ENCODE measurements at places on chromosomes 6 and 20.

DNA sequence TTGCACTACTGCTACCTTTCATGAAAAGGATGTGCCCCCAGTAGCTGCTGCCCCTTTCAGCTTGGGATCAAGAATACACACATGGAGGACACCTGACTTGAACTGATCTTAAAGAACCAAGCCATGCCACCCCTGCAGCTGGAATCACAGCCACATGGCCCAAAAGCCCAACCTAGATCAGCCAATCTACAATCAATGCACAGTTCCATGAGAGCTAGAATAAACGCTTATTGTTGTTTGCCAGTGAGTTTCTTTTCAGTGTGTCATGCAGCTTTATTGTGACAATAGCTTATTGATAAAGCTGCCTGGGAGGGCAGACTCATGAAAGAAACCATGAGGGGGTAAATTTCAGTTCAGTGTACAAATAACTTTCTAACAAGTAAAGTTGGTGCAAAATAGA lies 397.7 kb downstream of the PTPRT start:
- DNase-seq, result no peak

- no peak for DNase-seq
Observed at GRCh38 chr6:163405412-163406309, 8.9 kb upstream of the QKI start.

DNA sequence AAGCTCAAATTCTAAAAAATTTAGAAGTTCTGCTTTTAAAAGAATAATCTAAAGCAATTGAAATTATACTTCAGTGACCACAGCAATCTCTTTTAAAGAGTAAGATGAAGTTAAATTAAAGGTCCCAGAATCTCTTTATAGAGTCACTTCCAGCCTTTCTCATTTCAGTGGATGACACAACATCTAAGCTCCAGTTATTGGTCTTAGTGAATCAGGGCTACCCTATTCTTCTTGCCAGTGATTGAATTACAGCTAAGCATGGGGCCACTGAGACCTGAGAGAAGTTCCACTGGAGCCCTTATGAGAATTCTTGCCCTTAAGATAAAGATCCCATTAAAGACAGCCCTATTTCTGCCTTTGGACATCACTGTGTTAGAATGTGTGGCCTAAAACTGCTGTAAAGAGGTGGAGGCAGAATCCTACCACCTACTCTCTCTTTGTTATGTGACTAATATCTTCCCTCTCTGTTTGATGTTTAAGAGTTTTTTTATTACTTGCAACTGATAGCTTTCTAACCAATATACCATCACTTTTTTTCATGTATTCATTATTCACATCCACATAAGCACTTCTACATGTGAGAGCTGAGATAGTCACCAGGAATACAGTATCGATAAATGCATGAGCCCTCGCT lies 128.6 kb downstream of the UNC5CL start:
- no peak for DNase-seq

DNA sequence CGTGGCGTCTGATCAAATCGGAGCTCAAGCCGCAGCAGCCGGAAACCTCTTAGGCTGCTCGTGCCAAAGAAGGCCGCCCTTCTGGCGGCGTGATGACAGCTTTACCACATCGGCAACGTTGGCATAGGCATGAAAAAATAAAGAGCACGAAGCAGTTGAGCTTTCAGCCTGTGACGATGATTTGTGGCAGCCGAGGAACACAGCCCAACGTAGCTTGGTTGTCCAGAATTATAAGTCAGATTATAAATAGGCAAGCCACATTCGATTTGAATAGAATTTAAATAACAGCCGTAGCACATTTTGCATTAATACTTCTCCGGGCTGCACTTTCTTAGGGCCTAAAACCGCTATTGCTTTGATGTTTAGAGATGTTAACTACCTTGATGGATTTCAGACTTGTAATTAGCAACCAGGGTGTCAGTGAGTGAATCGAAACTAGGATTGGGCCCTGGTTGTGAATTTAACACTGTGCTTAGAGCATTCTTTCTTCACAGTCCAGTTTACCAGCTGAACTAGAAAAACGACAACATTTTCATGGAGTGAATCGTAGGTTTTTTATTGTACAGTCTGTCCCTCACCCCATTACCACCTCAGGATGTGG lies 864 bp upstream of the BCLAF1 start:
- peak; percentile 41 for DNase-seq

GRCh38 chr6:166949528-166950442 lies 6.6 kb downstream of the RNASET2 start:
- no peak for DNase-seq

- DNase-seq, result no peak
Observed at GRCh38 chr6:96465321-96465903, 56.2 kb upstream of the UFL1 start.

GRCh38 chr6:165308926-165309731 lies at the start of gene C6orf118:
TSS of gene C6orf118 (minus strand) at chr6:165309605. CDS start at chr6:165309586, 19 bp downstream.
- DNase-seq, result no peak

GRCh38 chr6:143692696-143693095 lies 14.9 kb downstream of the PHACTR2 start:
- DNase-seq, result no peak

GRCh38 chr20:22226849-22227700 lies 357.3 kb downstream of the FOXA2 start:
- DNase-seq, result no peak

DNA sequence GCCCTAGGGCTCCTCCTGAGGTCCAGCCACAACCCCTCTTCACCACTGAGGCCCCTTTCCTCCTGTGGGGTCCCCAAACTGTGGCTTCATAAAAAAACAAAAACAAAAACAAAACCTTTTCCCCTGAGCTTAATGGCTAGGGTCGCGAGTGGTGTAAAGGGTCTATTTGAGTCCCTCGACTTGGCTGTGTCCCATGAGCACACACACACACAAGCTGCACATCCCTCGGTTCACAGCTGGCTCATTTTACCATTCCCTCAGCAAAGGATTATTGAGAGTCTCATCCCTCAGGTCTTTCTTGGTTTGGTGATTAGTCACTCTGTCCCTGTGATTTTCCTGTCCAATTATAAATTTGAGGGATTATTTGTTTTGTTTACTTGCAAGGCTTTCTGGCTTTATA lies 206.1 kb upstream of the SASH1 start:
- DNase-seq, result no peak

- DNase-seq, result no peak
Observed at GRCh38 chr20:17571153-17571527, 1.3 kb downstream of the DSTN start.

GRCh38 chr6:66851930-66852329 lies 1144.9 kb upstream of the EYS start:
- no peak for DNase-seq

DNA sequence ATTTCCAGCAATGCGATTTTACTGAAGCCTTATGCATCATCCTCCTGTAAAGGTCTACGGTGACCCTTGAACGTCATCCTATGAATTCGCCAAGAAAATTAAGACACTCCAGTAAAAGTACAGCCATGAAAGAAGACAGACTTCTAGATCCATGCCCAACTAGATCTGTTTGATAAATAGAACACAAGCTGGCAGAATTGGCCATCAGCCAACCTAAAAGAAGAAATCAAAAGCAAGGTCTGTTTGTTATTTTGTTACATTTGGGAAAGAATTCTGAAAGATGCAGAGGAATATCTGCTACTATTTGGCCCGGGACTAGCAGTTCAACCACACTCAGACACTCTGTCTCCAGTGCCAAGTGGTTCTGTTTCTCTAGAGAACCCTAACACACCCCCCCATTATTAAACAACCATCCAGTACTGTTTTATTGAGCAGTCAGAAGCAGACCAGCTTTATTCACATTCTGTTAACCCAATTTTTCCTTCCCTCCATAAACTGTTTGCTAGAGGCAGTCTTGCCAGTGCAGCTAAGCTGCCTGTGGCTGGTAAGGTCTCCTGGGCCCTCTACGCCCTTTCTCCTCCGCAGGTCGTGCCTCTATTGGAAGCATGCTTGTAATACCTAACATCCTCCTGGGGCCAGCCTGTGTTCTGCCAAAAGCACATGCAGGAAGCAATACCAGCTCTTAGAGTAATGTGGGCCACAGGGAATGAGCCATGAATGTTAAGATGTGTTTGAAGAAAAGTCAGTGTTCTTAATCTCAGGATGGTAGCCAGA lies 30.7 kb downstream of the LY86 start:
- DNase-seq, result no peak

DNA sequence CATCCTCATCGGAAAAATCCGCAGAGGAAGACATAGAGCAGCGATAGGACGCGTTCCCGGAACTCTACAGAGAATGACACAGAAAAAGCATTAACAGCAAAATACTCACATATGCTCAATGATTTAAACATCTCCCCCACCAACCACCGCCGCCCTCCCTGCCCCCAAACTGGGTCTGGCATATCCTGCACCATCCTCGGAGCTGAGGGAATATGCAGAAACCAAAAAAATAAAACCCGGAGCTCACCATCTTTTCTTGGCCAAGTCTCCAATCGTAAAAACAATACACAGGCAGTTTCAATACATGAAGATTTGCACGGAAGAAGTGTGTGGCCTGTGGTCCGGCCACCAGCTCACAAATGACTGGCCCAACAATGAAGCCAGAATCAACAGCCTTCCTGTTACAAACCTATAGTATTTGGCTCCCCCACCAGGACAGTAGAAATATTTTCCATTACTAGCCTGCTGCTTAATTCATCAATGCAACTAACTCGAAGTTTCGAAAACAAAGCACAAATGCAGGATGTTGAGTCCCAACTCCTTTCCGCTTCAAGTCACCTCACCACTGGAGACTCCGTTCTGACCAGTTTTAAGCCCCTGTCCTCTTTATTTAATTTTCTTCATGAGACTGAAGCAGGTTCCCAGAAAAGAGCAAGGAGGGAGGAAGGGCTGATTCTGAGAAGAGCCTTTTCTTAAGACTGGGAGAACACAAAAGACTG lies 103.2 kb upstream of the BEND6 start:
- DNase-seq, result no peak

- DNase-seq, result no peak
Observed at GRCh38 chr6:163985710-163986109, 571.2 kb downstream of the QKI start.

GRCh38 chr6:71106276-71106675 lies 149.4 kb upstream of the B3GAT2 start:
- no peak for DNase-seq

GRCh38 chr6:34556031-34556471 lies at the start of gene SPDEF:
TSS of gene SPDEF (minus strand) at chr6:34556329. CDS start at chr6:34544455, 11,874 bp downstream.
- DNase-seq, result no peak

GRCh38 chr6:157848693-157849092 lies 25.6 kb downstream of the SNX9 start:
- no peak for DNase-seq

- no peak for DNase-seq
Observed at GRCh38 chr20:62505337-62506045, 29.7 kb upstream of the GATA5 start.

- peak; percentile 50 for DNase-seq
Observed at GRCh38 chr6:3410385-3411360, 46.2 kb downstream of the SLC22A23 start.

DNA sequence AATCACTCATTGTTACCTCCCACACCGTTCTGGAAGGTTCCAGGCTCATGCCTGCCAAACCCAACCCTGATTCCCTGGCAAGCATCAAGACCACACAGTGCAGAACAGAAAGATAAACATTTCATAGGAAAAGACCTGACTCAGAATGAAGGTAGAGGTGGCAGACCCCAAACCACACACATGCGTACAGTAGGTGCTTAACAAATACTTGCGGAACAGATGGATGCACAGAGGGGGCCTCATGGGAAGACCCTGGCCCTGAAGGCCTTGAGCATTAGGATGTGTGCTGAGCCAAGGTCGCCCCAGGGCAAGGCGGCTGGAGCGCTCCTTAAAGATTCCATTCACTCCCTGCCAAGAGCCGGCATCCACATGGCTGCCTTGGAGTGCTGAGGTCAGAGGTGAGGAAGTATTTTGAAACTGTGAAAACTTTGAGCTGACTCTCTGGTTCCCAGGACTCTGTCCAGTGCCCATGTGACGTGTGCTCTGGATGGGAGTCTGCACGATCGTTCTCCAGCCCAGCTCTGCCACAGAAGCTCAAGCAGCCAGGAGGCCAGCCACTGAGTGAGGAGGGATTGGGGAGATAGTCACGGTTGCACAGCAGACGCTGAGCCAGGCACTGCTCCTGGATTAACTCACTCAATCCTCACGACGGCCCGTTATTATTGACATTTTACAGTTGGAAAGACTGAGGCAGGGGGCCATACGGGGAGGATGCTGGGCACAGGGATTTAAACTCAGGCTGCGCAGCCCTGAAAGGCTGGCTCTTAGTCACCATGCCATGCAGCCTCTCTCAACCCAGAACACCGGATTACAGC lies 65.5 kb upstream of the AFDN start:
- DNase-seq, result no peak

GRCh38 chr20:60000271-60001042 lies 42.2 kb downstream of the CDH26 start:
- DNase-seq, result no peak

GRCh38 chr6:31702405-31702818 lies 712 bp downstream of the ABHD16A start:
- DNase-seq, result peak; percentile 7

DNA sequence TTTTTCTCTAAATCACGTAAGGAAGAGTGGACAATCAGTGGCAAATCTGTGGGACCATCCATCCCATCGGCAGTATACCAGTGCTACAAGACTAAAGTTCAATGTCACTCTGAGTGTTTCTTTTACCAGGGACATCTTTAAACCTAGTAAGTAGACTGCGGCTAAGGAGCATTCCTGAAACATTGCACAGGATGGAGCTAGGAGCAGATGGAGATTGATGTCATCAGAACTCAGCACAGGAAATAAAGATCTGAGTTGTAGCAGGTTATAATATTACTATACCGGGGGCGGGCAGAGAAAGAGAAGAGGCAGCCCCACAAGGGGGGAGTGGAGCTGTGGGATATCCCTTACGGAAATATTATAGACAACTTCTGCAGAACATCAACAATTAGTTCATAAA lies 162.1 kb downstream of the MTFR2 start:
- no peak for DNase-seq

- no peak for DNase-seq
Observed at GRCh38 chr6:133761706-133762105, 127.2 kb upstream of the TCF21 start.

- no peak for DNase-seq
Observed at GRCh38 chr6:152160346-152160745, 352.9 kb downstream of the ESR1 start.

DNA sequence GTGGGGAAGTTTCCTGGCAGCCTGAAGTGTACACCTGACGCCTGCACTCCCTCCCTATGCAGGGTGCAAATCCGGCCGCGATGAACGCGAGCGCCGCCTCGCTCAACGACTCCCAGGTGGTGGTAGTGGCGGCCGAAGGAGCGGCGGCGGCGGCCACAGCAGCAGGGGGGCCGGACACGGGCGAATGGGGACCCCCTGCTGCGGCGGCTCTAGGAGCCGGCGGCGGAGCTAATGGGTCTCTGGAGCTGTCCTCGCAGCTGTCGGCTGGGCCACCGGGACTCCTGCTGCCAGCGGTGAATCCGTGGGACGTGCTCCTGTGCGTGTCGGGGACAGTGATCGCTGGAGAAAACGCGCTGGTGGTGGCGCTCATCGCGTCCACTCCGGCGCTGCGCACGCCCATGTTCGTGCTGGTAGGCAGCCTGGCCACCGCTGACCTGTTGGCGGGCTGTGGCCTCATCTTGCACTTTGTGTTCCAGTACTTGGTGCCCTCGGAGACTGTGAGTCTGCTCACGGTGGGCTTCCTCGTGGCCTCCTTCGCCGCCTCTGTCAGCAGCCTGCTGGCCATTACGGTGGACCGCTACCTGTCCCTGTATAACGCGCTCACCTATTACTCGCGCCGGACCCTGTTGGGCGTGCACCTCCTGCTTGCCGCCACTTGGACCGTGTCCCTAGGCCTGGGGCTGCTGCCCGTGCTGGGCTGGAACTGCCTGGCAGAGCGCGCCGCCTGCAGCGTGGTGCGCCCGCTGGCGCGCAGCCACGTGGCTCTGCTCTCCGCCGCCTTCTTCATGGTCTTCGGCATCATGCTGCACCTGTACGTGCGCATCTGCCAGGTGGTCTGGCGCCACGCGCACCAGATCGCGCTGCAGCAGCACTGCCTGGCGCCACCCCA lies 1.2 kb downstream of the GPR6 start:
- DNase-seq, result no peak

Measured in activated CD4-positive, alpha-beta T cell treated with anti-CD3 and anti-CD28 coated beads for 24 hours (primary cell).